ENCODE measurements at places on chromosomes 1 and 21.
A peak's percentile ranks its signal among the peaks of the same experiment; 100 is the strongest.

DNA sequence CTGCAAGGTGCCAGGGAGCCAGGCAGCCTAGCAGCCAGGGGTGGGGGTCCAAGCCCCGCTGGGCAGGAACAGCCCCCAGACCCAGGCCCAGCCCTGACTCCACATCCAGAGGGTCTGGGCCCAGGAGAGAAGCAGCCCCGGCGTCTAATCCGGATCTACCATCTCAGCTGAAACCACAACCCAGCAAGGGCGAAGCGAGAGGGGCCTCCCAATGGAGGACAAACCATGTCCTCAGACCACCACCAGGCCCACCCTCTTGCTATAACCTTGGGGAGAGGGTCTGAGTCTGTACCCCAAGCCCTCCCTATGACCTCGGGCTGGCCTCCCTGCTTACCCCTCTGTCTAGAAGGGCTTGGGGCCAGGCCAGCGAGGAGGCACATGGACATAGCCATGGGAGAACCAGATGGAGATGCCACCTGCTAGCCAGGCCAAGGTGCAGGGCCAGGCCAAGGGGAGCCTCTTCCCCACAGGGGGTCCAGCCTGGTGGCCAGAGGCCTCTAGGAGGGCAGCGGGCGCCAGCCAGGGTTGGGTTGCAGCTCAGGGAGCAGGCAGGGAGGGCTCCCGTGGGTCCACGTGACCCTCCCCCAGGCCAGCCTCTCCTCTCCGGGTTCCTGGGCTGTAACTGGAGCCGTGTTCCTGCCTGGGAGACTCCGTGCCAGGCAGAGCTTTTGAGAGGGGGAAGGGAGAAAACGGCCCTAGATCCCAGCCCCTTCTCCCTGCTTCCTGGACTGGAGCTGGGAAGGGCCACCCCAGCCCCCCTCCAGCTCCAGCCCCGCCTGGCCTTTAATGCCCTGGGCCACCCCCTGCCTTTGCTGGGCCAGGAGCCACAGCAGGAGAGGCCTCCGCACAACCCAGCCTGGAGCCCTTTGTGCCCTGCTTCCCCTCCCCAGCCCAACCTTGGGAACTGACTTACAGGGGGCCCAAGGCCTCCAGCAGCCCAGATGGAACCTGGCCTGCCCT is 2.5 kb downstream of the WNT9A start:
- DNase-seq = no peak

- DNase-seq = no peak
These were observed 204.9 kb downstream of the MRPL39 start for GRCh38 chr21:25402134-25402961.

DNA sequence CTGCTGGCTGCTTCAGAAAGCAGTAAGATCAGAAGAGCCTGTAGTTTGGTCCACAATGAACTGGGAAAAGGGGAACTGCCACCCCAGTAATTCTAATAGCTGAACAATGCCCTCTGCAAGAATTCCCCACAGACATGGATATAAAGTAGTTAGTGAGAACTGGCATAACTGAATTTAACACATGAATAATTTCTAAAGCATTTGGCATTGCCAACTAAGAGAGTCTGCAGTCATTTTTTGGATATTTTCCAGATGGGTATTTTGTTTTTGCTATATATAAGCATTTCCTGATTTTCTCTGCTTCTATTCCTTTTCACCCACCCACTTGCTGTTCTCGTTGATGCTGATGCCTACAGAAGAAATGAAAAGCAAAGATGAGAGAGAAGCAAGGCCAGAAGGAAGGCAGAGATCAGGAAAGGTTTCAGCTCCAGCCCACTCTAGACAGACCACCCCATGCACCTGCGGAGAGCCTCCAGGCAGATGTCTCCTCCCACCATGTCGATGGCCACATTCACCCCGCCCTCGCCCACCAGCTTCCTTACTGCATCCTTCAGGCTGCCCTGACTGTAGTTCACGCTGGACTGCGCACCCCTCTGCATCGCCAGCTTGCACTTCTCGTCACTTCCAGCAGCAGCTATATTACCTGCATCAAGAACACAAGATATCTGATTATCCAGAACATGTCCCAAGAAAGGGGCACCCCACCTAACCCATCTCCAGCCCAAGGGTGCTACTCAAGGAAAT is 55.9 kb upstream of the SEC16B start:
- DNase-seq = no peak

DNA sequence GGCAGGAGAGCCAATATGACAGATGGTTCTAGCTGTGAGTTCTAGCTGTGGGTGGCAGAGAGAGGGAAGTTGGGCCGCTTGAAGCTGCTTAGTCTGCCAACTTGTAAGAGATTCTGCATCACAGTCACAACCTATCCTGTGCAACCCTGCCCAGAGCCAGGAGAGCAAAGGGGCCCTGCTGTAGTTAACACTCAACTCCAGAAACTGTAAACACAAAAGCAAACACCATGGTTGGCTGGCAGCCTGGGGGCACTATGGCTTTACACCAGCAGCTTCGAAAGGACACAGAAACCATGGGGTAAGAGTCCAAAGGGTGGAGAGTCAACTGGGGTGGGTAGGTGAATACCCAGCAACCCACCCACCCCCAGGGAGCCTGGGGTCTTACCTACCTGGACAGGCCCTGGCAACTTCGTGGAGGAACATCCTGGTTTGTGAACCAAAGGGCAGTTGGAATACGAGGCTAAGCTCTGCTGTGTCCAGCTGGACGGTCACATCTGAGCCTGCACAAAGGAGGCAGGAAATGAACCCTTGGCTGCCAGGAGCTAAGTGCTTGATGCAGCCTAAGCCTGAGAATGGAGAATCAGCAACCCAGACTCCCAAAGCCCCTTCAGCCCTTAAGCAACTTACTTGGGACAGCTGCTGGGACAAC is 6.4 kb downstream of the INPP5B start:
- no peak for DNase-seq

- no peak for DNase-seq
These were observed 162.3 kb upstream of the CAMK1G start for GRCh38 chr1:209421186-209421585.

DNA sequence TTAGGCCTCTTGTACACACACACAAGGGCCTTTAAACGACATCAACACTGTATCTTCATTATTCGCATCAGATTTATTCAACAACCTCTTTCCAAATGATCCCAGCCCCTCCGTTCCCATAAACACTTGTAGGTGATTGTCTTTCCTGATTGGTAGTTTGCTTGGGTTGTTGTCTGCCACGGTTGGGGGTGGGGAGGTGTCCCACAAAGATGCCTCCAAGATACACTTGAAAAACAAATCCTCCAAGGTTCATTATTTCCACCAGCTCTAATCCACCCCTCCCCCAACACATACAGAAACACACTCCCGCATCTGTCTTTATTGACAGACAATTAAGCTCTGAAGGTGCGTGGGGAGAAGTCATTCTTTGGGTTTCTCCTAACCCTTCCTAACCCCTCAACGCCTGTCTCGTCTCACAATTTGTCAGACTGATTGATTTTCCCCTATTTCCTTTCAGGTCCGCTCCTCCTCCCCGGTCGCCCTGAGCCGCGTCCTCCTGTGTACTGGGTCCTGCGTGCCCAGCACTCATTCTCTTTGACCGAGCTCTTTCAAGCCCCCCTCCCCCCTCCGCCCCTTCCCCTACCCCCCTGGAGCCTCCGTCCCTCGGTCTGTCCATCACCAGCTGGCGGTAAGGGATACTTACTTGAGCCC is 1.4 kb downstream of the WDR26 start:
- DNase-seq = no peak

DNA sequence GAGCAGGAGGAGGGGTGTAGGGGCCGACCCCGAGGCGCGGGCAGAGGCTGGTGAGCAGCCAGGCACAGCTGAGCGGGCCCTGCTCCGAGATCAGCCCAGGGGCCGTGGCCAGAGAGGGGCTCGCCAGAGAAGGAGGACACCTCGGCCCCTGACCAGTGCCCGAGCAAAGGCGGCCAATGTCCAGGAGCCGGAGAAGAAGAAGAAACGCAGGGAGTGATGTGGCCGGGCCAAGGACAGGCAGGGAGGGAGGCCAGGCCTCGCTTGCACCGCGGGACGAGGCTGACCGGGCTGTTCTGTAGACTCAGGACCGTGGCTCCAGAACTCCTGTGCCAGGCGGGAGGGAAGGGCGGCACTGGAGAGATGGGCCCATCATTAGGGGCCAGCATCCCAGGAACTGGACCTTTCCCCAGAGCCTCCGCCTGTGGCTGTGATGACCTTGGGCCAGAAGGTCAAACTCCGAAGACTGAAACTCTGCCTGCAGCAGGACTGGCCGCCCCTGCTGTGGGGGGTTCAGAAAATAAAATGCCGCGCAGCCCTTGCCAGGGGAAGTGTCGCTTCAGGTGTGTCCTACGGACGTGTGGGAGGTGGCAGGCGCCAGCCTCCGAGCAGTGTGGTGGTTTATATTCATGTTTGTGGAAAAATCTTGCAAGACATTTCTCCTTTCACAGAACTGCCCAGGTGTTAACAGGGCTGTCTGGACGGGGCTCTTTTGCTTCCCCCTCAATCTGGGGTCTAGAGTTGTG is 14.4 kb downstream of the RRP1 start:
- DNase-seq = no peak

DNA sequence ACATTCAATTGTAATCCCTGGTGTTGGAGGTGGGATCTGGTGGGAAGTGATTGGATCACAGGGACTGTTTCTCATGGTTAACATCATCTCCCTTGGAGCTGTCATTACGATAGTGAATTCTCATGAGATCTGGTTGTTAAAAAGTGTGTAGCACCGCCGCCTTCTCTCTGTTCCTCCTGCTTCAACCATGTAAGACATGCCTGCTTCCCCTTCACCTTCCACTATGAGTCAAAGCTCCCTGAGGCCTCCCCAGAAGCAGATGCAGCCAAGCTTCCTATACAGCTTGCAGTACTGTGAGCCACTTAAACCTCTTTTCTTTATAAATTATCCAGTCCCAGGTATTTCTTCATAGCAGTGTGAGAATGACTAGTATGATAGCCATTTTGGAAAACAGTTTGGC is 30.1 kb upstream of the TRIM62 start:
- no peak for DNase-seq

DNA sequence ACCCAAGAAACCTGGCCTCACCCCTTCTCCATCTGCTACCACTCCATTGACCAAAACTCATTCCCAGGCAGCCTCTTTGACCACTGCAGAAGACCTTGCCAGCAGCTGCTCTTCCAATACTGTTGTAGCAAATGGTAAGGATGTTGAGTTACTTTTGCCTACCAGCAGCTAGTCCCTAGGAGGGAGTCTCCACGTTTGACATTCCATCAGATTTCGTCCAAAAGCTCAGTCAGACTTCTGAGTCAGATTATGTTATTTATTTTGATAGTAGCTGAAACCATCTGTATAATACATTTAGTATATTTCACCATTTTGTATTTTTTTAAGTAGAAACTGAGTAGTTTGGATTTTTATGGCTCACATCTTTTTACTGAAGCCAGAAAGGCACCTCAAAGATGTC is 51.5 kb upstream of the WNT2B start:
- DNase-seq = peak; percentile 80

DNA sequence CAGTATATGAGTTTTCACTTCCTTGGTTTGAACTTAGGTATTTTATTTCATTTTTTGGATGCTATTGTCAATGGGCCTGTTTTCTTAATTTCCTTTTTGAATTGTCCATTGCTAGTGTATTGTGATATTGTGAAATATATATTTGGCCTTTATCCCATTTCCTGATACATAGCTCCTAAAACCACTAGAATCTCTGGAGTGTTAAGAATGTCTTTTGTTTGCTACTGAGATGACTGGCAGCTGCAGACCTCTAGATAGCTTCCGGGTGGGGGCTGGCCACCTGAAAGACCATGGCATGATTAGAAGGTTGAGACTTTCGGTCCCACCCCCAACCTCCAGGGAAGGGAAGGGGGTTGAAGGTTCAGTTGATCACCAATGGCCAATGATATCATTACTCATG is 245.4 kb downstream of the KCNJ6 start:
- peak; percentile 77 for DNase-seq

DNA sequence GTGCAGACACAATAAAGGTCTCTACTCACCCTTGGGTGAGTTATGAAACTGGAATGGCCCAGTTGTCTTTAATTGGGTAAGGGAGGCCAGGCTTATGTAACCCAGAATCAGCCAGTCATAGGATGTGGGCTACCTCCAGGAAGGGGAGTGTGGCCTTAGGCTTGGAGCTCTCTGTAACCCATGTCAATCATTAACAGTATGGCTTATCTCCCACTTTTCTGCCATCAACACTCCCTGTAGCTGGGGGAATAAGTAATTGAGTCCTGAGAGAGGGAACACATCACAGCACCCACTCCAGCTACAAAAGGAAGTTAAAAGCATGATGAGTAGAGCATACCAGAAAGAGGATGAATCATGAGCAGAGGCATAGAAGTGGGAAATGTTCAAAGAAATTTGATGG is 327.0 kb upstream of the DUSP10 start:
- peak; percentile 46 for DNase-seq

- DNase-seq = peak; percentile 32
These were observed 290.8 kb downstream of the LRRC7 start for GRCh38 chr1:69858534-69858933.

- no peak for DNase-seq
These were observed 244.8 kb downstream of the ASTN1 start for GRCh38 chr1:176919386-176920378.

DNA sequence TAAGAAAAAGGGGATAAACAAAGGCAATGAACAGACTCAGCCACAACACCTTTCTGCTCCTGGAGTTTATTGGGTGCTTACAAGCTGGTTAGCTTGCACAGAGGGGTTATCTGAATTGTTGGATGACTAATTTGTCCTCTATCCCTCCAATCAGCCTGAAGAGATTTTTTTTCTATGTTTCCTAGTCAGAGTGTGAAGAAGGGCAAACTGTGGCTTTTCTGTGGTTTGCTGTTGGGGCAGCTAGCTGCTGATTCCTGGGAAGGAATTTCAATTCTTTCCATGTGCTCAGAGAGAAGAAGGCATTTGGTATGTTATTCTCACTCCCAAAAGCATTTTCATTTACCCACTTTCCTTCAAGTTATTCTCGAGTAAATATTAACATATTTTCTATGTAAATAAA is 48.6 kb downstream of the PCP4 start:
- DNase-seq = no peak

- DNase-seq = peak; percentile 92
These were observed 13.2 kb downstream of the IER5 start for GRCh38 chr1:181101581-181102226.

DNA sequence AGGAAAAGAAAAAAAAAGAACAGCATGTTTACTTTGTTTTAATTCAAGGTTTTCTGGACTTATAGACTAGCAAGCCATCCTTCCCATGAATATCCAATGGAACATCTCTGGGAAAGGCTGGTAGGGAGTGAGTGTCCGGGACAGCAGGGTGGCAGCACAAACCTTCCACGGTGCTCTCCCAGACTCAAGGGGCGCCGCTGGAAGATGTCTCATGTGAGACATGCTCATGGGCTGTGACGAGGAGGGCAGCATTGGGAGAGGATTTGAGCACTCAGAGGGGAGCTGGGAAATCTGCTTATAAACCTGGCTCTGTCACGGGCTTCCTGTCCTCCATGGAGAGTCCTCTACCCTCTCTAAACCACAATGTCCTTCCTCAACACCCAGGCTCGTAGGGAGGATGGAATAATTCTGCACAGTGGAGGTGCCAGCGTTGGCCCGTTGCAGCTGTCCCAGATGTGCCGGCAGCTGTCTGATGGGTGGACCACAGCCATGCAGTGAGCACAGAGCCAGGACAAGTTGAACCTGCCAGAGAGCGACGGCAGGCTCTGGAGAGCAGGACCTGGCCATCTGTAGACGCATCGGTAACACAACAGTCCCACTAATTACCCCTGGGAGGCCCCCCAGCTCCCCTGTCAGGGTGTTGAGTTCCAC is 100.1 kb upstream of the IGSF21 start:
- no peak for DNase-seq

GRCh38 chr1:68313735-68314134 is 81.4 kb upstream of the WLS start:
- no peak for DNase-seq

All from HCEC 1CT (cell line).